ENCODE measurements at places on chromosomes 12 and 14.

- DNase-seq, result no peak
These were observed 39.6 kb downstream of the RHOF start for GRCh38 chr12:121753844-121754264.

DNA sequence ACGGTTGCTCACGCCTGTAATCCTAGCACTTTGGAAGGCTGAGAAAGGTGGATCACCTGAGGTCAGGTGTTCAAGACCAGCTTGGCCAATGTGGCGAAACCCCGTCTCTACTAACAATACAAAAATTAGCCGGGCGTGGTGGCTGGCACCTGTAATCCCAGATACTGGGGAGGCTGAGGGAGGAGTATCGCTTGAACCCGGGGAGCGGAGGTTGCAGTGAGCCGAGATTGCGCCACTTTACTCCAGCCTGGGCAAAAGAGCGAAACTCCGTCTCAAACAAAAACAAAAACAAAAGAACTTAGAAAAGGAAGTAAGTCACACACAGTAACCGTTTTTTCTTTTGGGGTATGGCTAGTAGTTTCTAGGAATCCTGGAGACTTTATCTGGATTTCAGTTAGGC is 1.7 kb upstream of the PALS1 start:
- DNase-seq, result no peak

DNA sequence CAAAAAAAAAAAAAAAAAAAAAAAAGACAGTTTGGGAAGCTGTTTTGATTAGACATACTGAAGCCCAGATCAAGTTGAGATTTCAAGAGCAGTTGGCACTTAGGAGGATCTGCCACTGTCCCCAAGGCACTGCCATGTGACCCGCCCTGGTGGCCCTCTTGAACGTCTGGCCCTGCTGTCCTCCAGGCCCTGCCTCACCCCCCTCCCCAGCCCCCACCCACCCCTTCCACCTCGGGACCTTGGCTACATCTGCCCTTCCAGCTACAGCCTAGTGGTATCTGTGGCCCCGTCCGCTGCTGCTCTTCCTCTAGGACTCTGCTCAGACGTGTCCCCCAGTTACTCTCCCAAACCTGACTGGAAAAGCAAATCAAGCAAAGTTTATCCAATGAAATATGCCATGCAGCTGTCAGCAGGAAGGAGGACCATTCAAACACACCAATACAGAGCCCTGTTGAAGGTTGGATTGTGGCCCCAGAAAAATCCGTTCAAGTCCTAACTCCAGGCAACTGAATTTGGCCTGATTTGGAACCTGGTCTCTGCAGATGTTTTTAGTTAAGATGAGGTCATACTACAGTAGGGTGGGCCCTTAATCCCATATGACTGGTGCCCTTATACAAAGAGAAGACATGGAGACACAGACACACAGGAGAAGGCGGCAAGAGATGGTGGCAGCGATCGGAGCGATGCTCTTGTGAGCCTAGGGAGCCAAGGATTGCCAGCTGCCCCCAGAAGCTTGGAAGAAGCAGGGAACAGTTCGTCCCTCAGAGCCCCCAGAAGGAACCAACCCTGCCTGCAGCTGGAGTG is 17.7 kb downstream of the SLC25A29 start:
- no peak for DNase-seq

GRCh38 chr12:116257215-116257614 is 20.3 kb downstream of the MED13L start:
- no peak for DNase-seq

GRCh38 chr12:12028668-12029402 is 41.9 kb upstream of the BCL2L14 start:
- DNase-seq, result no peak

DNA sequence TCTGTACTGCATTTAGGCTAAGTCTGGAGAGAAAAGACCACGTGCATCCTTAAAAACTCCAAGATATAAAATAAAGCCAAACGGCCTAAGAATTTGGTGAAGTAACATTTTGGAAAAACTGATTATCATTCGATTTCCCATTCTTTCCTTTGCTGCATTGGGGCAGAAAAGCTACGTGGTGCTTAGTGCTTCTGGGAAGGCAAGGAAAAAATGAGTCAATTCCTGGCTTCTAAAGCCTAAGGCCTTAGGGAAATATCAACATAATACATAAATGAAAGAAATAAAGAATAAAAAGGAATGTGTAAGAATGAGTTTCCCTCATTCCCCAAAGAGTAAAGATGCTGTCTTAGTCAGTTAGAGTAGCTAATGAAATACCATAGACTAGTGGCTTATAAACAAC is 520.5 kb downstream of the GLT1D1 start:
- DNase-seq, result no peak

- no peak for DNase-seq
These were observed 66.3 kb downstream of the TRHDE start for GRCh38 chr12:72338437-72338836.
